ENCODE measurements at places on chromosomes 12 and 14.

GRCh38 chr14:71319666-71320065, 412.4 kb downstream of the PCNX1 start:
- DNase-seq: no peak

GRCh38 chr12:122052285-122052684, 26.3 kb upstream of the MLXIP start:
- no peak for DNase-seq

GRCh38 chr14:94098326-94098992, 12.1 kb upstream of the IFI27 start:
- DNase-seq: no peak

DNA sequence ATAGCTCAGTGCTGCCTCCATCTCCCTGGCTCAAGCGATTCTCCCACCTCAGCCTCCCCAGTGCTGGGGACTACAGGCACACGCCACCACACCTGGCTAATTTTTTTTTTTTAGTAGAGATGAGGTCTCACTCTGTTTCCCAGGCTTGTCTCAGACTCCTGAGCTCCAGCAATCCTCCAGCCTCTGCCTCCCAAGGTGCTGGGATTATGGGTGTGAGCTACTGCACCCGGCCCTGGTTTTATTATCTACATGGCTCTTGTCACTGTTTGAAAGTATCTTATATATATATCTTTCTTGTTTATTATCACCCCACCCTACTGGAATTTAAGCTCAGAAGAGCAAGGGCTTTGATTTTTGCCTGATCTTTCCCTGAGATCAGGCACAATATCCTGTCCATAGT, 7.6 kb upstream of the TMED10 start:
- no peak for DNase-seq

DNA sequence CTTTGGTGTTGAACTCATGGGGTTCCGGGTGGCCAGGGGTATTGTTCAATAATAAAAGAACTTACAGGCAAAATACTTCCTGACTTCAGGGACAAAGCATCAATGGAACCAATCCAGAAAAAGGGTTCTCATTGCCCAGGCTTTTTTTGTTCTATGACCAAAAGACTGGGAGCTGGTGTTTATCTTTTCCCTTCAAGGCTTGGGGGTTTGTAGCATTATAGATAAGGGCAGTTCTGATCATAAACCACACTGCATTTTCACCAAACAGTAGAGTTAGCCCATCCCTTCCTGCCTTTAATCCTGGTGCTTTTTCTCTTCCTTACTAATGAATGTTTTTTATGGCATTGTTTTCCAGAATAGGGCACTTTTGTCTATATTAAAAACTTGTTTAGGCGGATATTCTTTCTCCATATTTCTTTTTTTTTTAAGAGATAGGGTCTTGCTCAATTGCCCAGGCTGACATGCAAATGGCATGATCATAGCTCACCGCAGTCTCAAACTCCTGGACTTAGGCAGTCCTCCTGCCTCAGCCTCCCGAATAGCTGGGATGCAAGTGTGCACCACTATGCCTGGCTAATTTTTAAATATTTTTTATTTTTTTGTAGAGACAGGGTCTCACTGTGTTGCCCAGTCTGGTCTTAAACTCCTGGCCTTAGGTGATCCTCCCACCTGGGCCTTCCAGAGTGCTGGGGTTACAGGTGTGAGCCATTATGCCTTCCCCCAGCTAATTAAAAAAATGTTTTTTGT, 9.7 kb downstream of the FUT8 start:
- DNase-seq: no peak

- no peak for DNase-seq
Measured at GRCh38 chr14:42149609-42150261, 543.1 kb downstream of the LRFN5 start.
